ENCODE measurements at places on chromosomes 13 and 19.
A peak's percentile ranks its signal among the peaks of the same experiment; 100 is the strongest.

DNA sequence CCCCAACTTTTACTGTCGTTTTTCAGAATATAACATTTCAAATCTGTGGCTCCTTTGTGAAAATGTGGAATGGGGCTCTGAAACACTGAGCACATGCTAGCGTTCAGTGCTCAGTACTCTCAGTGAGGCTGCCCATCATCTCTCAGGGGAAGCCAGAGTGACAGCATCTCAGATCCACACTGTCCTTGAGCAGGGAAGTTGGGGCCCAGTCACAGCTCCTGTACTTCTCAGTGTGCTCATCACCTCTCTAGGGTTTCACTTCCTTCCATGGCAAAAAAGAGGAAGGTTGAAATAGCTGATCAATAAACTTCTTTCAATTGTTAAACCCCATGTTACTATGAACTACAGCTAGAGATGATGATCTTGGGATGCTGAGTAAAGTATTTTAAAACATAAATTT lies 565.9 kb upstream of the SPRY2 start:
- DNase-seq, result no peak

DNA sequence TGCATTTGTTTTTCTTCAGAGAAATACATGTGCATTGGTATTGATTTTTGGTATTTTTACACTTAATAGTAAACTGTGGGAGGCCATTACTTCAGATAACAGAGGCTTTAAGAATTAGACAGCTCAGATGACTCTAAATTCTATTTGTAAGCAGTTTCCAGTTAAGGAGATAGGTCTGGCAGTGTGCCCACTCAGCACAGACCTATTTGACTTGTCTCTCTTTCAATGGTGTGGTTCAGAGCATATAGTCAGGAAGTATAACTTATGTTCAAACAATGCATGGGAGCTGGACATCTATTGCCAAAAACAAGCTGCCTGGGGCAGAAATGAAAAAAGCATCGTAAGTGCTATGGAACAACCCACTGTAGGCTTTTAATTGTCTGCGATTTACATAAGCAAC lies 370.7 kb downstream of the HS6ST3 start:
- DNase-seq, result no peak

DNA sequence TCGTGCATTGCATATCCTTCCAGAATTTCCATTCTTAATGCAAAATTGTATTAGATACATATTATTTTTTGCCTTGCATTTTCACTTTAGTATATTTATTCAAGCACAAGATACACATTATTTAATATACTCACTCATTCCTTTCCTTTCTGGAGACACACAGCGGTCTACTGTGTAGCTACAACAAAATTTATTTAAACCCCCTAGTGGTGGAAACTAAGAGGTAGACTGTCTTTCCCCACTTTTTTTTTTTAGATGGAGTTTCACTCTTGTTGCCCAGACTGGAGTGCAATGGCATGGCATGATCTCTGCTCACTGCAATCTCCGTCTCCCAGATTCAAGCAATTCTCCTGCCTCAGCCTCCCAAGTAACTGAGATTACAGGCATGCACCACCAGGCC lies 2040.3 kb upstream of the PCDH20 start:
- DNase-seq, result no peak

- no peak for DNase-seq
These were observed 324.9 kb downstream of the FOXO1 start for GRCh38 chr13:40341501-40341900.

DNA sequence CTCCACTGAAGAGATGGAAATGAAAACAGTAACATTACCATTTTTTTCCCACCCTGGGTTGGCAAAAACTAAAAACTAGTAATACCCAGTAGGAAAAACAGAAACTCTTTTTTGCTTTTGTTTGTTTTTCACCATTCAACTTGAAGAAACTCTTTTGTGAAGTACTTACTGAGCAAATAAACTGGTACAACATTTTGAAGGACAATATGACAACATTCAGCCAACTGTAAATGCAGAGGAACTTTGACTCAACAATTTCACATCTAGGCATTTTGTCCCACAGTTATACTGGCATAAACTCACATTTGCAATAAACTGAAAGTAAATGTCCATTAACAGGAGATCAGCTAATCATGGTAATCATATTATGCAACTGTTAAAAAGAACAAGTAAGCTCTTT lies 152.5 kb downstream of the RNF17 start:
- DNase-seq, result no peak

DNA sequence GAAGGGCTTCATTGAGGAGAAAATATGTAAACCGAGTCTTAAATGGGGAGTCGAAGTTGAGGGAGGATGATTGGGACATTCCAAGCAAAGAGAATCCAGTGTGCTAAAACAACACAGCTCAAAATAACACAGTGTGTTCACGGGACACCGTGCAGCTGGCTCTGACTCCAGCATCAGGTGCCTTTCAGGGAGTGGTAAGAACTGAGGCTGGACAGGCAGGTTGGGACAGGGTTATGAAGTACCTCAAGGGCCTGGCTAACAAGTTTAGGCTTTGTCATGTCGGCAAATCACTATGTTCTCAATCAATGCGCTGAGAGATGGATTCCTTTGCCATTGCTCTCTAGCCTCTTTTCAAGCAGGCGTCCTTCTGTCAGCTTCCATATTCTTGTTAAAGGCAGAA lies 27.5 kb upstream of the WDFY2 start:
- DNase-seq, result no peak

- DNase-seq, result no peak
These were observed 363.1 kb downstream of the EFNB2 start for GRCh38 chr13:106172176-106172905.

DNA sequence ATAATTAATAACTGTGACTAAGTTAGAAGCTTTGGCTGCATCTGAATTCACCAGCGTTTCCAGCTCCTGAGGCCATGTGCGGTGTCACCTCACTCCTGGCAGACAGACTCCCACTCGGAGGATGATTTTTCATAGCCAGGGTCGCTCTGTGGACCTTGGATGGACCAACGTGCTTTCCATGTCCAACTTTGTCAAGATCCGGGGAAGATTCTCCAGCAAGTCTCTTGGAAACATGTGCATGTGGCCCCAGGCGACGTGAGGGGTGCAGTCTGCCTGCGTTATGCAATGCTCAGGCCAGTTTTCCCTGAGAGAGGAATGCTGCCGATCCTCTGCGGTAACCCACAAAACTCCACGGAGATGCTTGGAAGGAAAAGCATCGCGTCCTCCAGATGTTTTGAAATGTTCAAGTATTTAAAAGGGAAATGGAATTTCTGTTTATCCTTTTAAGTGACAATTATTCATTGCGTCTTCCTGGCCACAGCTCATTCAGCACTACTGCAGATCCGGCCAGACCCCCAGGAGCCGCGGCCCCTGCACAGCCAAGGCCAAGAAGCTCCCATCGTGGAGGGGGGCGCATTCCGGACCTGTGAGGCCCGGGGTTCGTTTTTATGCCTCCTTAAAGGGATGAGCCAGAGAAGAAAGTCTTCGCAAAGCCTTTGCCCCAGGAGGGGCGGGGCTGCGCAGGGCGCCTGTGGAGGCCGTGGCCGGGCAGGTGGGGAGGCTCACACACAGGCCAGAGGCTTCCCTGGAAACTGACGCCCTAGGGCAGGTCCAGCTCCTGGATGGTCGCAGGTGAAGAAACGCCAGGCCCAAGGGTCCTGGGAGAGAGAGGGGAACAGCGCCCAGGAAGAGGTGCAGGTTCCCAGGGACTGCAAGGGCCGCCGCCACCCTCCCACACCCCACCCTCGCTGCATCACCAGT lies 46.0 kb downstream of the C13orf46 start:
- DNase-seq, result no peak

GRCh38 chr19:44891016-44891882 lies at the start of gene TOMM40:
TSS of gene TOMM40 (plus strand) at chr19:44891254. CDS start at chr19:44891416, 162 bp downstream.
- DNase-seq, result no peak

GRCh38 chr13:61415749-61416148 lies at the start of gene PCDH20:
TSS of gene PCDH20 (minus strand) at chr13:61415849. CDS start at chr13:61415158, 691 bp downstream.
- no peak for DNase-seq

DNA sequence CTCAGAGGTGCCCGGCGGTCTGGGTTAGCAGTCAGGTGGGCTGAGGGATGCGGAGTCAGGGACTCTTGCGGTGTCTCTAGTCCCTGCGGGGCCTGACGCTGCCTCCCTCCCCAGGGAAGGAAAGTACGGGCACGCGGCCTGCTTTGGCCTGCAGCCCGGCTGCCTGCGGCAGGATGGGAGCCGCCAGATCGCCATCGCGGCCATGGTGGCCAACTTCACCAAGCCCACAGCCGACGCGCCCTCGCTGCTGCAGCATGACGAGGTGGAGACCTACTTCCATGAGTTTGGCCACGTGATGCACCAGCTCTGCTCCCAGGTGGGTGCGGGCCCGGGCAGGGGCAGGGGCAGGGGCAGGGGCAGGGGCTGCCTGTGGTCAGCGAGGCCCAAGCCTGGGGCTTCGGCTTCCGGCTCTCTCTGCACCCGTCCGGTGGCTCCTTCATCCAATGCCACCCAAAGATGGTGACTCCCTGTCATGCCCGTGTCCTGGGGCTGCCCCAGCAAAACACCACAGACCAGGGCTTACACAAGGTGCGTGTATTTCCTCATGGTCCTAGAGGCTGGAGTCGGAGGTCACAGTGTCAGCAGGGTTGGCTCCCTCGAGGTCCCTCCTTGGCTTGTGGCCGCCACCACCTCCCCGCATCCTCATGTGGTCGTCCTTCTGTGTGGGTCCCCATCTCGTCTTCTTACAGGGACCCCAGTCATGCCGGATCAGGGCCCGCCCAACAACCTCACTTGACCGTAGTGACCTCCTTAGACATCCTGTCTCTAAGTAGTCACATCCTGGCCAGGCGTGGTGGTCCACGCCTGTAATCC lies 11.3 kb upstream of the ZNF554 start:
- no peak for DNase-seq

GRCh38 chr13:27171244-27171826 lies at the start of gene USP12:
TSS of gene USP12 (minus strand) at chr13:27171811. CDS start at chr13:27171639, 172 bp downstream.
- DNase-seq, result peak; percentile 35

DNA sequence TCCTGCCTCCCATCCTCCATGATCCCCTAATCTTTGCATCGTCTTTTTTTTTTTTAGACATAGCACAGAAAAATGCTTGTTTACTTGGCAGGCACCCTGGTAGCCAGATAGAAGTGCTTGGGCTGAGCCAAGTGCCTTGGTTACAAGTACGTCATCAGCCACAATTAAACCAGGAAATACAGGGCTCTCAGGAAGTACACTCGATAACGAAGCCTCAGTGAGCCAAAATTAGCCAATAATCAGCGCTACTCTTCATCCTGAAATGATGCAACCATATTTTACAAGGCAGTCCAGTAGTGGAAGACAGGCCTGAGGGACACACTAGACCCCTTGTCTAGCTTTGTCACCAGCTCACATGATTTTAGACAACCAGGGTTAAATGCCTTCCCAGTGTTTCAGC lies 194.0 kb upstream of the NBEA start:
- DNase-seq, result peak; percentile 39
